ENCODE measurements at places on chromosomes 13 and 19.

GRCh38 chr13:19822673-19823072 lies 39.9 kb upstream of the PSPC1 start:
- no peak for DNase-seq

GRCh38 chr19:45056831-45057230 lies 18.0 kb downstream of the CLASRP start:
- no peak for DNase-seq

GRCh38 chr13:109918179-109918711 lies 131.9 kb upstream of the IRS2 start:
- DNase-seq: no peak

GRCh38 chr19:31461814-31462539 lies 112.7 kb upstream of the TSHZ3 start:
- no peak for DNase-seq

DNA sequence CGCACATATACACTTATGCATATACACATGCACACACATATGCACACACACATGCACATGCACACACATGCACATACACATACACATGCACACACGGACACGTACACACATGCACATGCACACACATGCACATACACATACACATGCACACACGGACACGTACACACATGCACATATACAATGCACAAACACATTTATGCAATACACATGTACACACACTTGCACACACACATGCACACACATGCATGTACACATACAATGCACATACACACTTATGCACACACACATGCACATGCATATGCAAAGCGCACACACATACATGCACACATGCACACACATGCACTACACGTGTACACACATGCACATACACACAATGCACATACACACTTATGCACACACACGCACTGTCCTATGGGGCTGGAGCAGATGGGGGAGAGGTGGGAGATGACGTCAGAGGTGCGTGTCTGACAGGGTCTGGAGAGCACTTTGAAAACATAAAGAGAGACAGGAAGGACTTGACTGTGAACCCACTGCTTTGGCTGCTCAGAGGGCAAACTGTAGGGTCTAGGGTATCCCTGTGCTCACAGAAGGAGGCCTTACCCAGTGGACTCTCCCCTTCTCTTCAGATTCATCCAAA lies 108.2 kb downstream of the UQCRFS1 start:
- DNase-seq: no peak

DNA sequence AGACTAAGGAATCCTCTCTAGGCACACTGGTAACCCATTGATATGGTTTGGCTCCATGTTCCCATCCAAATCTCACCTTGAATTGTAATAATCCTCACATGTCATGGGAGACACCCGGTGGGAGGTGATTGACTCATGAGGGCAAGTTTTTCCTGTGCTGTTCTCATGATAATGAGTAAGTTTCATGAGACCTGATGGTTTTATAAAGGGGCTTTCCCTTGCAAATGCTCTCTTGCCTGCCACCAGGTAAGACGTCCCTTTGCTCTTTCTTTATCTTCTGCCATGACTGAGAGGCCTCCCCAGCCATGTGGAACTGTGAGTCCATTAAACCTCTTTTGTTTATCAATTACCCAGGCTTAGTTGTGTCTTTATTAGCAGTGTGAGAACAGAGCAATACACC lies 81.4 kb upstream of the GPC6 start:
- DNase-seq: no peak

DNA sequence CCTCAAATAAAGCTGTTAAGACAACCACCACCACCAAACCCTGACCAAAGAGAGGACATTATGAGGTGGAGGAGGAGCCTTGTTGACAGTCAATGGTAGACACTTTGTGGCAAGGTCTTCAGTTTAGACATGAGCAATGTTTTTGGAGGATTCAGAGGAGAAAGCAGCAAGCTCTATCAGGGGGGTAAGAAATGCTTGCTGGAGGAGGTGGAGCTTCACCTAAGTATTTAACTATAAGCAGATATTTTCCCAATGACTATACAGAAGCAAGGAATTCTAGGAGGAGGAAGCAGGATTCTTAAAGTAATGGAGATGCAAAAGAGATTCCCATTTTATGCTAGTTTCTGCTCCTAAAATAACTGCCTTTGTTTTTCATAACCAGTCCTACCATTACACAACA lies 74.2 kb downstream of the TRPC4 start:
- no peak for DNase-seq

DNA sequence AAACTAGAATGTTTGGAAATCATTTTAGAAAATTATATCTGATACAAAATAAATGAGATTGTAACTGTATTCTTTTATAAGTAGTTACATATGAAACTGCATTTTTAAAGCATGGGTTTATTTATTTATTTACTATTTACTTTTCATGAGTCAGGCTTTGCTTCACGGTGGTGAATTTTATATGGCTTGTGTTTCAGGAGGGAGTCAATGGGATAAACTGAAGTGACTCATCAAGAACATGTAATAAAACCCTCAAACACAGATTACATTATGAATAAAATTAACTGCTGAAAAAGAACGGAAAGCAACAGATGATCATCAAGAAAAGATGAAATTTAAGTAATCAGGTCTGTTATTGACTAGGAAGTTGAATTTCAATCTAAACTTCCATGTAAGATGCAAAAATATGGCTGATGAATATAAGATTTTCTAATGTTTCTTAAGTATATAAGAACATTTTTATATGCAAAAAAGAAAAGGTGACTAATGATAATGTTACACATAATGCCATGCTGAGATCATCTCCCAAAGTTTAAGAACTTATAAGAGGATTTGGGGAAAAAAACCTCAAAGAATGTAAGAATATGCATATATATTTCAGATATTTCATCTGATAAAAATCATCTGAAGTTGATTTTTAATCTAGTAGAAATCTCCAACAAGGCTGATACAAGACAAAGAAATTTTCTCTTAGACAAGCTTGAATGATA lies 383.6 kb downstream of the SLITRK1 start:
- DNase-seq: no peak
